Testis (tissue), 5 donors: ENCODE measurements at places on chromosomes 7 and 10. TPM values are rescaled to one million over a fixed set of nuclear protein-coding genes. Genes with fewer than 3 reads are reported as not detected.

Gene ASAH2
- 5.6 TPM for total RNA-seq

Gene LRMDA
- total RNA-seq = 7.6 TPM

Gene MUC3A
- total RNA-seq = 2.1 TPM

Gene SPOCK2
- 113 TPM for total RNA-seq

Gene TSPAN12
- 6.3 TPM for total RNA-seq

Gene MOGAT3
- not detected for total RNA-seq

Gene AGR3
- not detected for total RNA-seq

Gene GPC2
- total RNA-seq = 20.7 TPM

Gene ZNF727
- total RNA-seq = 12.1 TPM

Gene CC2D2B
- 15.4 TPM for total RNA-seq

Gene HOXA9
- 0.25 TPM for total RNA-seq

Gene COL28A1
- 8.7 TPM for total RNA-seq

Gene PDE1C
- total RNA-seq = 9.5 TPM

Gene PLPP4
- total RNA-seq = 21.9 TPM

Gene THSD7A
- 6.8 TPM for total RNA-seq

Gene TAS2R41
- 0.55 TPM for total RNA-seq

Gene KNDC1
- 19.8 TPM for total RNA-seq

Gene ZPBP
- total RNA-seq = 92.2 TPM

Gene C10orf62
- total RNA-seq = 373 TPM

Gene CTAGE4
- 13.1 TPM for total RNA-seq

Gene OR2A7
- total RNA-seq = 1.2 TPM

Gene SLC37A3
- total RNA-seq = 44.7 TPM

Gene UCMA
- not detected for total RNA-seq

Gene GPNMB
- total RNA-seq = 15.6 TPM

Gene CCDC136
- 553 TPM for total RNA-seq

Gene OPALIN
- total RNA-seq = not detected
